ENCODE measurements at places on chromosomes 4 and X.

DNA sequence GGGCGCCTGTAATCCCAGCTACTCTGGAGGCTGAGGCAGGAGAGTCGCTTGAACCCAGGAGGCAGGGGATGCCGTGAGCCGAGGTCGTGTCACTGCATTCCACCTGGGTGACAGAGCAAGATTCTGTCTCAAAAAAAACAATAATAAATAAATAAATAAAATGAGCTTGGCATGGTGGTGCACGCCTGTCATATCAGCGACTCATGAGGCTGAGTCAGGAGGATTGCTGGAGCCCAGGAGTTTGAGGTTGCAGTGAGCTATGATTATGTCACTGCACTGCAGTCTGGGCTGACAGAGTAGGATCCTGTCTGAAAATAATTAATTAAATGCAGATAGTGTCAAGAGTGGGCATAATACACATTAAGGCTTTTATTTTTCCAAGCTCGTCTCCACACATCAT is 77.5 kb downstream of the DHRSX start:
- H3K4me1 ChIP-seq, result no peaks in the 10 kb centered on the region
- H3K36me3 ChIP-seq, result no peaks in the 10 kb centered on the region
- H3K27ac ChIP-seq, result no peak overlapping the region
- H3K27me3 ChIP-seq, result no peaks in the 10 kb centered on the region
- no peak overlapping the region for H3K4me3 ChIP-seq

DNA sequence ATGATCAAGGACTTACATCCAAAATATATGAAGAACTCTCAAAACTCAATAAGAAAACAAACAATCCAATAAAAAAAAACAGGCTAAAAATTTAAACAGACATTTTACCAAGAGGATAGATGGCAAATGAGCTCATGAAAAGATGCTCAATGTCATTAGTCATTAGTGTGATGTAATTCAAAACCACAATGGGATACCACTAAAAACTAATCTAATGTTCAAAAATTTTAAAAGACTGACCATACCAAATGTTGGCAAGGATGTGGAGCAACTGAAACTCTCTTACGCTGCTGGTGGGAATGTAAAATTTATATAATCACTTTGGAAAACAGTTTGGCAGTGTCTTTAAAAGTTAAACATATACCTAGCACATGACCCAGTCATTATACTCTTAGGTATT is 43.7 kb downstream of the RPS6KA6 start:
- no peaks in the 10 kb centered on the region for H3K27me3 ChIP-seq
- H3K4me3 ChIP-seq, result no peak overlapping the region
- no peaks in the 10 kb centered on the region for H3K36me3 ChIP-seq
- DNase-seq, result no peak
- H3K4me1 ChIP-seq, result no peaks in the 10 kb centered on the region

- H3K27me3 ChIP-seq, result no peaks in the 10 kb centered on the region
- H3K4me1 ChIP-seq, result no peaks in the 10 kb centered on the region
- no peak for DNase-seq
- no peak overlapping the region for H3K27ac ChIP-seq
- H3K36me3 ChIP-seq, result no peaks in the 10 kb centered on the region
Observed at GRCh38 chr4:39539089-39539611, 11.9 kb upstream of the UGDH start.

- H3K4me3 ChIP-seq, result no peak overlapping the region
- no peaks in the 10 kb centered on the region for H3K27me3 ChIP-seq
- H3K36me3 ChIP-seq, result no peaks in the 10 kb centered on the region
- H3K27ac ChIP-seq, result no peak overlapping the region
Observed at GRCh38 chr4:48720459-48720858, 59.6 kb downstream of the FRYL start.

GRCh38 chr4:24108567-24108966 is 218.7 kb upstream of the PPARGC1A start:
- no peaks in the 10 kb centered on the region for H3K4me1 ChIP-seq
- no peaks in the 10 kb centered on the region for H3K27me3 ChIP-seq
- no peak overlapping the region for H3K4me3 ChIP-seq
- H3K36me3 ChIP-seq, result no peaks in the 10 kb centered on the region

DNA sequence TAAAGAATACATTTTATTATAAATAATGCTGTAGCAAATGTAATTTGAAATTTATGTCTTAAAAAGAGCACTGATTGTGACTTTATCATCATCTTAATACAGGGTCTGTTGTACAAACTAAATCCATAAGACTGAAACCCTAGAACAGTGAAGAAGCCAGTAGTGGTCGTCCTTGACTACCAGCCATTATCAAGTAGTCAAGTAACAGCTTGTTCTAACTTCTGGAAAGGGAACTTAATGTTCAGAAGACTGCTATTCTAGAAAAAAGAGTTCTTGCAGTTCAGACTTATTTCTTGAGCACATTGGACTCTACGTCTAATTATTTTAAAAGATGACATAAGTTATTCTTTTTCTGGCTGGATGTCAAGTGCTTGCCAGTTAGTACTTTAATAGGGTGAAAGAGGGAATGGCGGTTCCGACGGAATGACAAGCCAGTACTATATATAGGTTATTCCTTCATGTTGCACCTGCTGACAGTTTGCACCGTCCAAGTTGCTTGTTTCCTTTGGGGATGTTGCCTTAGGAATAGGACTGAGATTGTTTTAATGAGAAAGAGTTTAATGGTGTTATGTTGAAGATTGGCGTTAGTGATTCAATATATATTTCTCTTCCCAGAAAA is 109.9 kb downstream of the RAPGEF2 start:
- H3K4me3 ChIP-seq, result no peak overlapping the region
- H3K27me3 ChIP-seq, result no peaks in the 10 kb centered on the region
- no peak for DNase-seq
- no peaks in the 10 kb centered on the region for H3K36me3 ChIP-seq

DNA sequence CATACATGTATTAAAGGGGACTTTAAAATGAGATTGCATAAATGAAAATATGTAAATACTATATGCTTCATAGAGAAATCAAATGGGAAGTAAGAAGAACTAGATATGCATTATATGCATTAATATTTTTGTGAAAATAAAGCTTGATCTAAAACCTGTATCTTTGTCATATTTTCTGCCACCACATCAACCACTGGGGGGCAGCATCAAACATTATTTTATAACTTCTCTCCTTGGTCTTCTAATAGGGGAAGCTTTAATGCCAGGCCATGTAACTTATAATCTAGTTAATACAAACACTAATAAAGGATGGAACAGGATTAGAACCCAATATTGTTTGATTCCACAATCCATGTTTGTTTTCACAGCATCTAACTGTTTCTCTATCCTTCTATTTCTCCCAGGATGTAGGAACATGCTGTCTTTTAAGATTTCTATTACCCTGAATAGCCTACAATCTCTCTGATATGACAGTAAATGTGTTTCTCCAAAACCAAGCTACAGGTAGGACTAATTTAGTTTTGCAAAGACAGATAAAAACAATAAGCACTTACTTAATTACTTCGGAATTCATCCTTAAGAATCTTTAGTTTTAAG is 10.0 kb downstream of the QRFPR start:
- no peak for DNase-seq
- no peaks in the 10 kb centered on the region for H3K36me3 ChIP-seq
- H3K4me1 ChIP-seq, result no peaks in the 10 kb centered on the region
- no peaks in the 10 kb centered on the region for H3K27me3 ChIP-seq
- no peak overlapping the region for H3K4me3 ChIP-seq

DNA sequence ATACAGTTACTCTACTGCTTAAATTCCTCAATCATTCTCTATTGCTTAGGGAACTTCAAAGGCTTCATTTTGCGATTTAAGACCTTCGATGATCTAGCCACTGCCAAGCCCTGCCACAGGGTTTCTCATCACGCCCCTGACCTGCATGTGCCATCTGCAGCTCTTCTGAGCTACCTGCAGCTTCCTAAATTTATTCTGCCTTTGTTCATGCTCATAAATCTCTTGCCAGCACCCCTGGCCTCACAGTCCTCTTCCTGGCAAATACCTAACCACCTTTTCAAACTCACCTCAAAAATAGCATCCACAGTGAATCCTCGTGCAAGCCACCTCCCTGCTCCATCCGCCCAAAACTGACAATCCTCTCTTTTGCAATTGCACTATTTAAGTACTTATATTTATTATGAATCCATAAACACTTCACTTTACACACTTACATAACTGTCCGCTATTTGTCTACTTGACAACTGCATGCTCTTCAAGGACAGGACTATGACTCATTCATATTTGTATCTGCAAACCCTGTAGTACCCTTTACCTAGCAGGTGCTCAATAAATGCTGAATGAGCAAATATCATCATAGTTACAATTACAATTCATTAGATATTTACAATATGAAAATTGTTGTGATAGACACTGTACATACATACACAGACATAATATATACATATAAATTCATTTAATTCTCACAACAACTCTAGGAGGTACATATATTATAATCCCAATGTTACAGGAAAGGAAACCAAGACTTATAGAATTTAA is 280.0 kb upstream of the RASGEF1B start:
- H3K4me3 ChIP-seq, result no peak overlapping the region
- H3K27me3 ChIP-seq, result no peaks in the 10 kb centered on the region
- no peaks in the 10 kb centered on the region for H3K4me1 ChIP-seq
- no peak overlapping the region for H3K27ac ChIP-seq
- DNase-seq, result no peak

GRCh38 chr4:41746025-41746439 is 2.5 kb downstream of the PHOX2B start:
- peaks cover 18% of the 10 kb centered on the region for H3K27me3 ChIP-seq
- no peaks in the 10 kb centered on the region for H3K36me3 ChIP-seq
- no peaks in the 10 kb centered on the region for H3K4me1 ChIP-seq
- DNase-seq, result no peak

- H3K27ac ChIP-seq, result no peak overlapping the region
- H3K36me3 ChIP-seq, result no peaks in the 10 kb centered on the region
- H3K27me3 ChIP-seq, result no peaks in the 10 kb centered on the region
- no peak overlapping the region for H3K4me3 ChIP-seq
- DNase-seq, result no peak
Observed at GRCh38 chr4:89364541-89364940, 56.9 kb upstream of the GPRIN3 start.

- no peaks in the 10 kb centered on the region for H3K36me3 ChIP-seq
- no peaks in the 10 kb centered on the region for H3K27me3 ChIP-seq
- DNase-seq, result no peak
Observed at GRCh38 chr4:39825090-39825489, 127.2 kb downstream of the UBE2K start.

- DNase-seq, result no peak
- H3K4me3 ChIP-seq, result no peak overlapping the region
- no peaks in the 10 kb centered on the region for H3K4me1 ChIP-seq
- H3K27ac ChIP-seq, result no peak overlapping the region
- H3K27me3 ChIP-seq, result no peaks in the 10 kb centered on the region
- H3K36me3 ChIP-seq, result no peaks in the 10 kb centered on the region
Observed at GRCh38 chr4:176753049-176753448, 39.7 kb downstream of the VEGFC start.

DNA sequence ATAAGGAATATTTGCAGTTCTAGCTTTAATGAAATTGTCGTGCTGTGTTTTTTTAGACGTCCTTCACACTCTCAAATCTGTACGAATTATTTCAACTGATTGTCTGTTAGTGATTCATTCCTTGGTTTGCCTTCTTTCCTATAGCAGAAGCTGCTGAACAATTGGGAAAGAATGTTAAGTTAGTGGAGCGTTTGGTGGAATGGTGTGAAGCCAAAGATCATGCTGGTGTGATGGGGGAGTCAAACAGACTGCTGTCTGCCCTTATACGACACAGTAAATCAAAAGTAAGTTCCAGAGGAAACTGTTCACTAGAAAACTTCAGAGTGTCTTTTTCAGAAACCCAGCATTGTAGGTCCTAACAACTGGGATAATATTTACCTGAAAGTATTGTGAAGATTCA is 159.9 kb downstream of the RAP1GDS1 start:
- H3K4me3 ChIP-seq, result no peak overlapping the region
- H3K27me3 ChIP-seq, result no peaks in the 10 kb centered on the region
- DNase-seq, result no peak
- H3K27ac ChIP-seq, result no peak overlapping the region
- no peaks in the 10 kb centered on the region for H3K36me3 ChIP-seq

- no peak for DNase-seq
- no peaks in the 10 kb centered on the region for H3K4me1 ChIP-seq
- no peak overlapping the region for H3K27ac ChIP-seq
- no peaks in the 10 kb centered on the region for H3K36me3 ChIP-seq
Observed at GRCh38 chr4:142858446-142858845, 12.3 kb upstream of the INPP4B start.

GRCh38 chr4:20681271-20681670 is 19.0 kb upstream of the PACRGL start:
- DNase-seq, result no peak
- H3K36me3 ChIP-seq, result no peaks in the 10 kb centered on the region
